Vagina (tissue), 2 donors: ENCODE measurements at places on chromosomes 13 and 19.

GRCh38 chr19:42363614-42364346 is 26.3 kb downstream of the CNFN start:
- no peak for DNase-seq

GRCh38 chr13:111345682-111346081 is 25.2 kb downstream of the TEX29 start:
- DNase-seq, result peak; percentile 77

DNA sequence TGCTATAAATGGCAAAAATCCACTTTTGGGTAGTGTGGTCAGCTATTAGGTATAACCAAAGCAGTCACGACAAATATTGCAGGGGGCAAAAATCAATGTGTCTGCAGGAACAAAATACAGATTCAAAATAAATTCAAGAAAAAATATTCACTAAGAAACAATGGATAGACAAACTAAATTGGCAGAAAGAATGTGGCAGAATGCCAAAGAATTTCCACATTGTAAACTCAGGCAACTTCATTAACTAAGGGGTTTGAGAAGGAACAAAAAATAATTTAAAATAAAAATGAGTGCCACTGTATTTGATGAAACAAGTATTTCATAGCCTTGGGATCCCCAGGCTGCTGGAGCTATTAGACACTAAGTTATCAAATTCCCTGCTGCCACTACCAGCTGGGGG is 193.1 kb downstream of the VWA8 start:
- no peak for DNase-seq

- DNase-seq, result no peak
Measured at GRCh38 chr13:108193806-108194205, 21.5 kb downstream of the LIG4 start.

- no peak for DNase-seq
Measured at GRCh38 chr19:7550987-7551761, 15.7 kb downstream of the PNPLA6 start.

DNA sequence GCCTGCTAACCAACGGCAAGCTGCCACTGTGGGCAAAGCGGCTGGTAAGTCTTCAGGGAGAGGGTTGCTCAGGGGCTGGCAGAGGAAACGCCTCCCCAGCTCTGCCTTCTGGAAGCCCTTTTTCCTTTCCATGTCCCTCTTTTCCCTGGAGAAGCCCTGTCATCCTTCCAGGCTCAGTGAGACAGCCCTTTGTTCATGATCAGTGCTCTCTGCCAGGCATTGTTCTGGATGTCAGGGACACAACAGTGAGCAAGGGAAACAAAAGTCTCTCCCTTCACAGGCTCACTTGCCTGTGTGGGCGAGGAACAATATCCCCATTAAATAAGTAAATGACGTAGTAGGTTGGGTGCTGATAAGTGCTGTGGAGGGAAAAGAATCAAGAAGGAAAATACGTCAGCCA is 13.9 kb upstream of the OVOL3 start:
- no peak for DNase-seq

GRCh38 chr13:48578516-48579164 is 45.8 kb upstream of the RCBTB2 start:
- no peak for DNase-seq

DNA sequence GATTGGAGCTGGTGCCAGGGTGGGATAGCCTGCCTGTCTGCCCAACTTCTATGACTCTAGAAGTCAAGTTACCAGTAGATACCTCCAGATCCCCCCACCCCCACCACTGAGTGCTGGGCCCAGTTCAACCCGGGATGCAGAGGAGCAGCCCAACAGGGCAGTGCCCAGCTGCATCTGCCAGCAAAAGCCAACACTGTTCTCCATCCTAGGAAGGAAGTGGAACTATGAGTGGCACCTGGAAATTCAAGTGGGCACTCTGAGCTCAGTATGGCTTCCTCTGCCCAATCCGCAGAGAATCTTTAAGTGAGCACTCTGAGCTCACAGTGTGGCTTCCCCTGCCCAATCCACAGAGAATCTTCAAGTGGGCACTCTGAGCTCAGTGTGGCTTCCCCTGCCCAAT is 14.2 kb downstream of the TUBGCP3 start:
- no peak for DNase-seq

GRCh38 chr19:16899566-16900075 is 10.8 kb downstream of the F2RL3 start:
- no peak for DNase-seq

DNA sequence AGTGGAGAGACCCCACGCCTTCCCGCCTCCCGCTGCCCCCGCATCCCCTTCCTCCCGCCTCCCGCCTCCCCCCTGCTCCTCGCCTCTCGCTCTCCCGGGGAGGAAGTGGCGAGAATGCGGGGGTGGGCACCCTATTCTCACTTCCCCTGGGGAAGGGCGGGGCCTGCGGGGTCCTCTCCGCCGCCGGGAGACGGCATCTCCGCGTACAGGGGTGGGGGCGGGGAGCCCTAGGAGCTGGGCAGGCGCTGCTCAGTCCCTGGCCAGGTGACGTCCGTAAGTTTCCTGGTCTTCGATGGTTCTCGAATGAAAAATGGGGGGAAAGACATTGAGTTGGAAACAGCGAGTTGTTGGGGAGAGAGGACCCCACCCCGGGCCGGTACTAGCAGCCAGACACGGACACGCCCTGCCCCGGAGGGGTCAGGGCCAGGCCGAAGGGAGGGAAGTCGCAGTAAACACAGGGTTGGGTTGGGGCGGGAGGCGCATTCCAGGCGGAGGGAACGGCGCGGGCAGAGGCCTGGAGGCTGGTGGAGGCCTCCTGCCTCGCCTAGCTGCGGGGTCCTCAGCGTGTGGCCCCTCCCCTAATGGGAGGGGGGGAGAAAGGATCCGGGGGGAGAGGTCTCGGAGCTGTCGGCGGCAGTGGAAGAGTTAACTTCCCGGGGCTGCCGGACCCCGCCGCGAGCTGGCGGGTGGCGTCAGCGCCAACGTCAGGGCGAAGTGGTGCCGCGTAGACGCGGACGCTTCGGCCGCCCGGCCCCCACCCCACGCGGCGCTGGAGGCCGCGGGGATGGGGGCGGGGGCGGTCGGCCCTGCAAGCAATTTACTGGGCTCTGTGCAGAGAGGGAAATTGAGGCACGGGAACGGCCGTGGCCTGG is 10.4 kb upstream of the JUND start:
- DNase-seq, result no peak

GRCh38 chr13:31769575-31769974 is 30.2 kb downstream of the RXFP2 start:
- DNase-seq, result no peak

- DNase-seq, result no peak
Measured at GRCh38 chr19:54677217-54677616, 14.4 kb downstream of the LILRB4 start.

GRCh38 chr13:96672016-96672415 is 322.3 kb downstream of the OXGR1 start:
- DNase-seq, result no peak

DNA sequence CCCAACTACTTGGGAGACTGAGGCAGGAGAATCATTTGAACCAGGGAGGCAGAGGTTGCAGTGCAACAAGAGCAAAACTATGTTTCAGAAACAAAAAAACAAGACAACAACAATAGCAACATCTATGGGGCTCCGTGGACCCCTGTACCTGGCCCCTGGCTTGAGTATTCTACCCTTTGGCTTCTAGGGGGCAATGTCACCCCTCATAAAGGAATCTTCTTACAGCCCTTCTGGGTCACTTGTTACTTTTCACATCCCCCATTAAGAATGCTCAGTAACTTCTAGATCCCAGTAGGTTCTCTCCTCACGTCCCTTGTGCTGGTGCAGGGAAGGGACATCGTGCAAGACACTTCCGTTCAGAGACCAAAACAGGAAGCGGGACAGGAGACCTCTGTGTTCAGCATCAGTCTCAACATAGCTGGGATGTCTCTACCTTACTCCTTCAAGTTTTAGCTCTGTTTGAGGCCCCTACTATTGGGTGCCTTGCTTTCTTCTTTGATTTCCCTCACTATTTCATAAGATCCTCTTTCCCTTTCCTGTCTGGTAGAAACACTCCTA is 218.1 kb upstream of the ARGLU1 start:
- no peak for DNase-seq

- DNase-seq, result no peak
Measured at GRCh38 chr19:35559281-35559659, 4.2 kb downstream of the ATP4A start.

DNA sequence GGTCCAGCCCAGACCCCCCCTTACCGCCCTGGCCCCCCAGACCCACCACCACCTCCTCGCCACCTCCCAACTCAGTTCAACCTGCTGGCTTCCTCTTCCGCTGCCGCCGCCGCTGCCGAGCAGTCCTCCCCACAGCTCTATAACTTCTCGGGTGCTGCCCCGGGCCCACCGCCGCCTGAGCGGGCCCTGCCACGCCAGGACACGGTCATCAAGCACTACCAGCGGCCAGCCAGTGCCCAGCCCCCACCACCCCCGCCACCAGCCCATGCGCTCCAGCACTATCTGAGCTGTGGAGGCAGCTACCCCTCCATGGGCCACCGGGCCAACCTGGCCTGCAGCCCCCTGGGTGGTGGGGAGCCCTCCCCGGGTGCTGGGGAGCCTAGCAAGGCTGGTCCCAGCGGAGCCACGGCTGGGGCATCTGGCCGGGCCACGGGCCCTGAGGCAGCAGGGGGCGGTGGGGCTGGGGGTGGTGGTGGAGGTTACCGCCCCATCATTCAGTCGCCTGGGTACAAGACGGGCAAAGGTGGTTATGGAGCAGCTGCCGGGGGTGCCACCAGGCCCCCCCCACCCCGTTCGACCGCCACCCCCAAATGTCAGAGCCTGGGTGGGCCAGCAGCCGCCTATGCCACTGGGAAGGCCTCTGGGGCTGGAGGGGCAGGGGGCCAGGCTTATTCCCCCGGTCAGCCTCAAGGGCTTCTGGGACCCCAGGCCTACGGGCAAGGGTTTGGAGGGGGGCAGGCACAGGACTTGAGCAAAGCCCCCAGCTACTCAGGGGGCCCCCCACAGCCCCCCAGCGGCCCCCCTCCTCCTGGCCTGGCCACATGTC is 4.2 kb downstream of the PRR12 start:
- no peak for DNase-seq

GRCh38 chr13:98327371-98328270 is 150.6 kb upstream of the RNF113B start:
- DNase-seq, result no peak

DNA sequence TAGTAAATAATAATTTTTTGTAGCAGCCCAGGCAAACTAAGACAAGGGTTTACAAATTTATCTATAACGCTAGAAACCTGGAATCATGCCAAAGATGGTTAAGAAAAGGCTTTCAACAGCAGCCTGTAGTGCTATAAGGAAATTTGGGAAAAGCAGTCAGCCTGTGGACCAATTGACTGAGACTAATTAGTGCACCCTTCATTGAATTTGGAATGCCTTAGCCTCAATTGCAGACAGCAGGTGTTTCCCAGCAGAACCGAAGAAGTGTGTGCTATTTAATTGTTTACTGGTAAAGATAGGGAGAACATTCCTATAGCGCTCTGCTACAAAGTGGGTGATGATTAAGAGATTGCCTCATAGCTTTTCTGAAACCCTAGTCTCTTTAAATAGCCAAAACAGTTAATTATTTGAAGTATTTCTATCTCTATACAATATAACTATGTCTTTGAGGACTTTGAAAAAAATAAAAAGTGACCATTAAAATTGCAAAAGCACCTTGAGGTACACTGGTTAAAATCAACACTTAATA is 1884.3 kb upstream of the PCDH20 start:
- DNase-seq, result no peak

GRCh38 chr19:20928371-20928770 is 5.3 kb downstream of the ZNF85 start:
- DNase-seq, result no peak

DNA sequence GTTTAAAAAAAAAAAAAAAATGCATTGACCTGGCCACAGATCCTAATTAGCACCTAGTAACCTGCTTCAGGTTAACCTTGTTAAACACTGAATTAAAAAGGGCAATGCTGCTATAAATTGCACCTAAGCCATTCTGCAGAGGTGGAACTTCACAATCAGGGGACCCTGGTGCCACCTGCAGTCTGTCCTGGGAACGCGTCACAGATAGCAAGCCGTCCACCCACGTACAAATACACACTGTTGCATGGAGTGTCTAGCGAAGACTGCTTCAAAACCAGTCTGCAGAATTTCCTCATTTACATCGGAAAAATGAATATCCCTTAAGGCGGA is 169.3 kb downstream of the COL4A1 start:
- DNase-seq, result no peak

DNA sequence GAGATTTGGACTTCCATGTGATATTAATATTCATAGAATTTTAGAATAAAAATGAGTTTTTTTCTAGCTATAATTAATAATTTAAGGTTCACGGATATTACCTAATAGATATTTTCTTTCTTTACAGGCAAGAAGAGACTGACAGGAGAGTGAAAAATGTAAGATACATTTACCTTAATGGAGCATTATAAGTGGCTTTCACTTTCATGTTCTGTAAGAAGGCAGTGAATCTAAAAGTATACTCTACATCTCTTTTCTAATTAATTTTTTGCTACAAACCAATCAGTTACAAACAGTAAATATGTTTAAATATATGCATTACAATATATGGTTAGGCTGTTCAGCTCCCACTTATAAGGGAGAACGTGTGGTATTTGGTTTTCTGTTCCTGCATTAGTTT is 159.1 kb downstream of the LMO7 start:
- no peak for DNase-seq

DNA sequence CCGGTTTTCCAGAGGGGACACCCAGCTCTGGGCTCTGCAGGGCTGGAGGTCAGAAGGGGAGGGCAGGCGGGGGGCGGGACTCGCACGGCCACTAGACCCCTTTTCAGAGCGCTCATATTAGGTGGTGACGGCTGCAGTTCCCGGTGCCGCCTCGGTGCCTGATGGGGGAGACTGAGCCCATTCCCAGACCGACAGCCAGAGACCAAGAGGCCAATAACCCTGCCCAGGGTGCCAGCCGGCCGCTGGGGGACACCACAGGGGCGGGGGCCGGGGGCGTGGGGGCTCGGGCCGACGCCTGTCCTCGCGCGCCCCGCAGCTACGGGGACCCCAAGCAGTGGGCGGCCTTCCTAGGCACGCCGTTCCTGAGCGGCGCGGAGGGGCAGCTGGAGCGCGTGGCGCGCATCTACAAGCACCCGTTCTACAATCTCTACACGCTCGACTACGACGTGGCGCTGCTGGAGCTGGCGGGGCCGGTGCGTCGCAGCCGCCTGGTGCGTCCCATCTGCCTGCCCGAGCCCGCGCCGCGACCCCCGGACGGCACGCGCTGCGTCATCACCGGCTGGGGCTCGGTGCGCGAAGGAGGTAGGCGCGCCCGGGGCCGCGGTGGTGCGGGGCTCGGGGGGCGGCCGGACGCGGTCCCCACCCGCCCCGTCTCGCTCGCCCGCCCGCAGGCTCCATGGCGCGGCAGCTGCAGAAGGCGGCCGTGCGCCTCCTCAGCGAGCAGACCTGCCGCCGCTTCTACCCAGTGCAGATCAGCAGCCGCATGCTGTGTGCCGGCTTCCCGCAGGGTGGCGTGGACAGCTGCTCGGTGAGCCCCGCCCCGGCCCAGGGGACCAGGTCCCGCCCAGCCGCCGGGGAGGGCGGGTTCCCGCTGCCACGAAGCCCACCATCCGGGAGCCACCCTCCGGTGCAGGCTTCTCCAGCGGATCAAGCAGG is 2.4 kb downstream of the TIMM13 start:
- DNase-seq, result no peak

- no peak for DNase-seq
Measured at GRCh38 chr19:12918253-12918652, 840 bp downstream of the SYCE2 start.
